Cerebellar nuclear complex (tissue), 1 donor: ENCODE measurements at places on chromosomes 13 and 19.

- DNase-seq, result no peak
Measured at GRCh38 chr19:13089139-13089856, 13.4 kb downstream of the LYL1 start.

GRCh38 chr13:34137200-34137599 is 319.3 kb downstream of the RFC3 start:
- DNase-seq, result no peak

GRCh38 chr13:108924541-108924940 is 295.1 kb downstream of the MYO16 start:
- no peak for DNase-seq

DNA sequence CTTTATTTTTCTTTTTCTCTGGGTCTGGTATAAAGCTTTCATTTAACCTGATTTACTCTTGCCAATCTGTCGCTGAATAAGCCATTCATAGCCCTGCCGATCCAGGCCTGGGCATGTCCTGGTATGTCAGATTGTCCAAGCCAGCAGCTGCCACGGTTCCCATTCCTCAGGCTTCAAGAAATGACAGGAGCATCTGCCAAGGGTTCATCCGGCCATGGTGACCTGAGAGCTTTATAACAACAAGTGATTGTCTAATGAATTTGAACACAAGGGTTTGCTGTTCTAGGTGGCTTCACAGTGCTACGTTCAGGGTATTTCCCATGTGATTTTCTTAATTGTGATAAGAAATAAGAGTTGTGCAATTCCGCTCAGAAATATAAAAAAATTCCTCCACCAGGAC is 20.0 kb downstream of the PNMA8A start:
- no peak for DNase-seq

DNA sequence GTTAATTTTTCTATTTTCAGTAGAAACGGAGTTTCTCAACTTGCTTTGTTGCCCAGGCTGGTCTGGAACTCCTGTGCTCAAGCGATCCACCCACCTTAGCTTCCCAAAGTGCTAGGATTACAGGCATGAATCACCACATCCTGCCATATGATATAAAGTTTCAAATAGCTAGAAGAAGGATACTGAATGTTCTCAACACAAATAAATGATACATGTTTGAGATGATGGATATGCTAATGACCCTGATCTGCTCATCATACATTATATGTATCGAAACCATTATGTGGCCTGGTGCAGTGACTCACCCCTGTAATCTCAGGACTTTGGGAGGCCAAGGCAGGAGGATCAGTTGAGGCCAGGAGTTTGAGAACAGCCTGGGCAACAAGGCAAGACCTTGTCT is 11.5 kb downstream of the CIB3 start:
- DNase-seq, result no peak

DNA sequence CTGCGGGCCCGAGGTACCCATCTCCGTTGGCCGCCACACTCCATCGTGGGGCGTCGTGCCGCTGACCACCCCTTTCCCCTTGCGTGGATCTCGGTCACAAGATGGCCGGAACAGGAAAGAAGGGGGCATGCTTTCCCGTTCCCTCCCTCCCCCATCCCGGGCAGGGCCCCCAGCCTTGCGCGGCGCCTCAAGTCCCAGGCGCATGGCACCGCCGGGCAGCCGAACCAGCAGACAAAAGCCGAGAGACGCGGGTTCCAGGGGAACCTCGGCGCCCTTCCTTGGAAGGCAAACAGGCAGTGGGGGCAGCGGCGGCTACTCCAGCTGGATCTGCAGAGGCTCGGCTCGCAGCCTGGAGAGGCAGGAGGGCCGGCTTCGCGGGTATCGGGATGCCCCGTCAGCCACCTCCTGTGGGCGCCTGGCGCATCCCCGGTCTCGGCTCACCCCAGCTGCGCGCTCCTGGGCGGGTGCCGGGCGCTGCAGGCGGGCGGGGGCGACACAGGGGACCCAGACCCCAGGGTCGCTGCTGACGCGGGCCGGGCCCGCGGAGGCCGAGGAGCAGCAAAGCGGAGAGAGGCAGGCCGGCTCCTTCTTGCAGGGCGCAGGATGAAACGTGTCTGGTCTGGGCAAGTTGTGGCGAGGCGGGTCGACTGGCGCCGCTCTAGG is 439 bp downstream of the DZIP1 start:
- no peak for DNase-seq

DNA sequence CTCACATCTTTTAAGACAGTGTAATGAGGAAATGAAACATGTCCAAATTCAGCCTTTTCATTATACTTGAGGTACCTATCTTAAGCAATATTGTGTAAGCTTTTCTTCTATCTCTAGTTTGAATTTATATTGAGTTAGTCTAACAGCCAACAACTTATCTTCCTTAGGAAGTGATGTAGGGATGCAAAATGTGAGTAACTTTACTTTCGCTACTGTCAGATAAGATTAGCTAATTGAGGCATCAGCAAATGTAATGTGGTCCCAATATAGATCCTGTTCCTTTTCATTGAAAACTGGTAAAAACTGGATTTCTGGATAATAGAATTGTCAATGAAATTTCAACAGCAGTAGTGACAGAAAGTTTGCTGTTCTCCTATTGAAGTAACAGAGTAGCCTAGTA is 902.2 kb downstream of the GPC5 start:
- no peak for DNase-seq

DNA sequence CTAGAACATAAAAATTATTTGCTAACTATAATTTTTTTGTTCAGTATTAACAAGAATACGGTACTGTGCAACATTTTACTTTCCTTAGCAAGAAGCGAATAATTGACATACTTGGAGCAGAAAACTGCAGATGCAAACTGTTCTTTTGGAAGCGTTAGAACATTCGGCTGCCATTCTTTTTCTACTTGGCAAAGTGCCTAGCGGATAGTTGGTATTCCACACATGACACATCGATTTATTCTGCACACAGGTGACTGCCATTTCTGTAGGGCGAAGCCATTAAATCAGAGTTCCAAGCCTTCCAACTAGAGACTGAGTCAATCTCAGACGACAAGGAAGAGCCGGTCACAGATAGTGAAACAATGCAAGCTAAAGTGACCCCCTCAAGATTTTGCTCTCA is 117.4 kb downstream of the TRPC4 start:
- DNase-seq, result no peak

DNA sequence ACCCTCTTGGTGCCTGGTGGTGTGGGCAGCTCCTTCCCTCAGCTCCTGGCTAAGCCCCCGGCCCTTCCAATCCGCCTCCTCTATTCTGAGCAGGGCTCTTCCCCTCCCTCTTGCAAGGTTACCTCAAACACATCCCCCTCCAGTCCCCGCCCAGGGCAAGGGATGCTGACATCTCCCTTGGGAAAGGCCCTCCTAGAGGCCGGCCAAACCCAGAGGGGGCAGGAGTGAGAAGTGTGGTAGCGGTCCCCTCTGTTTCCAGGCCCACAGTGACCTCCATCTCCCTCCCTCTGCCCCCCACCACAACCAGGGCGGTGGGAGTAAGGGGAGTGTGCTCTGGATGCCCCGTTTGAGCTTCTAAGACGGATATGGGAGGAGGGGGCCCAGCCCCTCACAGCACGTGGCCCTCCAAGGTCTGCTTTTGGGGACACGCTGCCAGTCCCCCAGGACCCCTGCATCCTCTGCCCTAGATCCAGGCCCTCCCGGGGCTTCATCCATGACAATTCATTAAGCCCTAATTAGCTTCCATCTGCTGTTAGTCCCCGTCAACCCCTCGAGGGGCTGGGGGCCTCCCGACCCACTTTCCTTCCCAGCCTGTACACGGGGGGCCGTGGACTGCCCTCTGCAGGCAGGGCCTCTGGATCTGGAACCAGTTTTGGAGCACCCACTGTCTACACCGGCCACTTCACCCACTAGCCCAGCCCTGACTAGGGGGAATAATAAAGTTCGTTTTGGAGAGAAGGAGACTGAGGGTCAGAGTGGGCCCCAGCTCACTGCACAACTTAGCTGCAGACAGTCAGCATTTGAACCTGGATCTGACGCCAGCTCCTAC is 2.3 kb downstream of the LINGO3 start:
- DNase-seq, result no peak

DNA sequence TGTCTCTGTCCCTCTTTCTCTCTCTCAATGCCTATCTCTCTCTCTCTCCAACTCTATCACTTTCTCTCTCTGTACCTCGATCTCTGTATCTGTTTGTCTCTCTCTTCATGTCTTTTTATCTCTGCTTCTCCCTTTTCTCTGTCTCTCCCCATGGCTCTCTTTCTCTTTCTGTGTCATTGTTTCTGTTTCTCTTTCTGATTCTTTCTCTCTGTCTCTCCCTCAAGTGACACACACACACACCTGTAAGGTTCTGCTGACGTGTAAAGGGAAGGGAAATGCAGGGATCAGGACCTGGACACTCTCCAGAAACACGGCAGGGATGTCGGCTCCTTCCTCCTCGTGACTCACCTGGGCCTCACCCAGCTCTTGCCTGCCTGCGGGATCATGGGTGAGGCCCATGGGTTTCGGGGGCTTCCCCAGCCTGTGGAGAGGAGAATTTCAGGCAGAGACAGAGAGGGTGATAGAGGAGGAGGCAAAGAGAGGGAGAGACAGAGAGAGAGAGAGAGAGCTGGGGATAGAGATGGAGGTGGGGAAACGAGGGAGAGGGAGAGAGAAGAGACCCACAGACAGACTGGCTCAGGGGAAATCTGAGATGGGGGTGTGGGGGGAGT is 5.4 kb upstream of the PLAUR start:
- DNase-seq, result no peak

DNA sequence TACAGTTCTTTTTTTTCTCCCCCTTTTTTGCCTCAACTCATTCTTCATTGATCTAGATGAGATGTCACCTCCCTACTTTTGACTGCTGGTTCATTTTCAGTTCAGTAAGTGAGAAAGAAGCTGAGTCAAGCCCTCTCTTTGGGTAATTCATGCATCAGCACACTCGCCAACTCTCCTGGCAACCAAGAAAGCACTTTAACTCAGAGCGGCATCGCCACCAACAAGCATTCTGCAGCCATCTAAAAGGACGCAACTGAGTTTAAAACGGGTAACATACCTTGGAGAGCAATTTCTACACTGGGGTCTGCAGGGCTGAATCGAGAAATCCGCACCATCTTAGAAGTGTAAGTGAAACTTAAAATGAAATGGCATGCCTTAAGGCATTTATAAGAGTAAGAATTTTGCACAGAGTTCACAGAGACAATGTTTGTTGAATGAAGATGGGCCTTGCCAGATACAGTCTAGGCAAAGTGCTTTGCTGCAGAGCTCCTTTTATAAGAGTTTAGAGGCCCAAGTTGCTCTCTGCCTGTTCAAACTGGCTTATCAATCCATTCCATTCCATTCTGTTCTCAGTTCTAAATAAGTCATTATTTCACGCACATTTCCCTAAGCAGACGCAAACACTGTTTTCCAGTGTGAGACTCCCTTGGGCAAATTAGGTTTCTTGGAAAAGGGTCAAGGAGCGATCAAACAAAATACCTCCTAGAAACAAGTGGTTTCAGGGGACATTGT is 338.0 kb downstream of the ENOX1 start:
- DNase-seq, result no peak

- no peak for DNase-seq
Measured at GRCh38 chr13:23945612-23946011, 48.3 kb upstream of the C1QTNF9B start.

DNA sequence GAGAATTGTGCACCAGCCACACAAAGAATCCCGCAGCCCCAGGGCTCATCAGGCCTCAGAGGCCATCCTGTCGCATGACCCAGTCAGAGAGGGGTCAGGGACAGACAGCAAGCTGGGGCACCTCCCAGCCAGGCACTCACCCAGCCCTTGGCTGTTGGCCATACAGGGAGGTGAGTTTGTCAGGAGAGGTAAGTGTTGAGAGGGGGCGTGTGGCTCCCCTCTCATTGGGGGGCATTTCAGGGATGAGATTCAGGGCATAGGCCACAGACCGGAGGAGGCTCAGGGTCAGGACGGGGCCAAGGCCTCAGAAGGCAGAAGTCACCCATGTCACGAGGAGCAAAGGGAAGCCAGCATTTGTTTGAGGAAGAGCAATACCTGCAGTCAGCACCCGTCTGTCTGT is 37.1 kb downstream of the MYO9B start:
- no peak for DNase-seq

DNA sequence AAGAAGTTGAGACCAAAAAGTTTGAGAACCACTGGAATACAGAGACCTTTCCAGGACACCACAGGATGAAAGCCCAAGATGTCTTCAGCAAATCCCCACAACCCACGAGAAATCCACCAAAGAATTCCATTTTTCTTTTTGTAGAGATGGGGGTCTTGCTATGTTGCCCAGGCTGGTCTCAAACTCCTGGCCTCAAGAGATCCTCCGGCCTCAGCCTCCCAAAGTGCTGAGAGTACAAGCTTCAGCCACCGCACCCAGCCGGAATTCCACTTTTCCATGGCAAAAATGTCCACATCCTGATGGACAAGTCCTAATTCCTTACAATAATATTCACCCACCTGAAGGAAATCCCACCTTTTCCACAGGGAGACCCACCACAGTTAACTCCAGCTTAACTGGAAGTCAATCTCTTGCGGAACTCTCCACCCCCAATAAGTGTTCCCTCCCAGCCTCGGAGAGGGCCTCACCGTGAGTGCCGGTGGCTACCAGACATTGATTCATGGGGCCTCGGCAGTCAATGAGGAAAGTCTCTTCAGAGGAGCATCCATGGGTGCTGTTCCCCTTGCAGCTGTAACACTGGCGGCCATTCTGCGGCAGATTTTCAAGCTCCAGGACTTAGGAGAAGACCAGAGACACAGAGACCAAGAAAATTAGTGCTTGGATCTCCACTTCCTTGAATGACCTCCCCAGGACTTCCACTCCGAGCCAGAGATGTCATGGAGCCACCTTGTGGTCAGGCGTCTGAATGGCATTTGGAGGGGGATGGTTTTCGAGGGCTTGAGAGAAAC is 12.3 kb upstream of the CADM4 start:
- DNase-seq, result no peak

DNA sequence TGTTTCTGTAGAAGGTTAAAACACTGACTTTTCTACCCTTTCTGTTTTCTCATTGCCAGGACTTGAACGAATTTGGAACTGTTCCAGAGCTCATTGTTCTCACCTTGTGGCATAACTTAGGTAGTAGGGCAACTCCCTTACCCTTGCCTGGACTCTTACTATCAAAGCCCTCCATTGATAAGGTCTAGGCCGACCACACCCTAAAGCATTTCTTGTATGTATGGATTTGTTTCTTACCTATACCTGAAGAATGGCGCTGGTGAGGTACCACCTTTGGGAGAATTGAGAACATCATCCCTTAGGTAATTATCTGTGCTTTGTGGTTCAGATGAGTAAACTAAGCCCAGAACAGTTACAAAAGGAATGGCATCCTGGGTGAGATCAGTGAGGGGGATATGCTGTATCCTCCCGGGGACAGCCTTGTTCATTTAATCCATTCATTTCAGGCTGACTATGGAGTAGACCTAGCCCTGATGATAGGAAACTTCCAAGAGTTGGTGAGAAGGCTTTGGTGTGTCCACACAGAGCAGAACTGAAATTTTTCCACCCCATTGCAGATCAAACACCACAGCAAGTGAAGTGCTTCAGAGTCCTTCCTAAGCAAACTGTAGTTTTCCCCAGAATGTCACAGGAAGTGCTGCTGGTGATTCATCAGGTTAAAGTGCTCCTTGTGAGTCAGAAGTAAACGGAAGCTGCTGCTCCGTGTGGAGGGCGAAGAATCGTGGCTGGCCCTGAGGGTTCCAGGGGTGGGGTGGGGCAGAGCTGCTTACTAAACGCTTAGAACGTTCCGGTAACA is 113.0 kb downstream of the TEX26 start:
- DNase-seq, result no peak
